Left ventricle myocardium inferior (tissue), 1 donor: ENCODE measurements at places on chromosomes 12 and 14. TPM values are rescaled to one million over a fixed set of nuclear protein-coding genes. Genes with fewer than 3 reads are reported as not detected.

GRCh38 chr14:91744068-91744480 lies 12.2 kb upstream of the CATSPERB start:
- no peak for DNase-seq

GRCh38 chr12:103712216-103712615 lies 125.1 kb downstream of the STAB2 start:
- no peak for DNase-seq

Gene POTEG
- total RNA-seq, result not detected

DNA sequence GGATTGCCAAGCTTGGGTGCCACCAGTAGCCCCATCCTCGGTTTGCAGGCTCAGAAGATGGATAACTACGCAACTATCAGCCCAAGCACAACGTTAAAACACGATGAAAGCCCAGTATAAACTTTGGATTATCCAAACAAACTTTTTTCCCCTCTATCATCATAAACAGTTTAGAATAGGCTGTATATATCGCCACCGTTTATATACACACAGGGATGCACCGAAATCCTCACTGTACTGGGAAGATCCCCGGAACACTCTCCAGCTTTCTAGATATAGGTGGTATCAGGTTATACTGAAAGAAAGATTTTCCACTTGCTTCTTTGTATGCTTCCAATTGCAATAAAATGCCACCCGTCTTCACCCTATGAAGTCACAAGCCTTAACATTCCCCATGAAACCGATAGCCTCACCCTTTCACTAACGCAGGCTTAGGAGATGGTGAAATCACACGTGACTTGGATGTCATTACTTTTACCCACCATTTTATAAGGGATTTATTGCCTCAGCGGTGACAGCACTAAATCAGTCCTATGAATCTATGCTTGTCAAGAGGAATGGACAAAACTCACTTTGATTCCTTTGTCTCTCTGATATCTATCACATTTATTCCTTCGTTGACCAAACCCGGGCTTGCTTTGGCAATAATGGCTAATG lies 207.6 kb upstream of the FOXN3 start:
- DNase-seq, result no peak

DNA sequence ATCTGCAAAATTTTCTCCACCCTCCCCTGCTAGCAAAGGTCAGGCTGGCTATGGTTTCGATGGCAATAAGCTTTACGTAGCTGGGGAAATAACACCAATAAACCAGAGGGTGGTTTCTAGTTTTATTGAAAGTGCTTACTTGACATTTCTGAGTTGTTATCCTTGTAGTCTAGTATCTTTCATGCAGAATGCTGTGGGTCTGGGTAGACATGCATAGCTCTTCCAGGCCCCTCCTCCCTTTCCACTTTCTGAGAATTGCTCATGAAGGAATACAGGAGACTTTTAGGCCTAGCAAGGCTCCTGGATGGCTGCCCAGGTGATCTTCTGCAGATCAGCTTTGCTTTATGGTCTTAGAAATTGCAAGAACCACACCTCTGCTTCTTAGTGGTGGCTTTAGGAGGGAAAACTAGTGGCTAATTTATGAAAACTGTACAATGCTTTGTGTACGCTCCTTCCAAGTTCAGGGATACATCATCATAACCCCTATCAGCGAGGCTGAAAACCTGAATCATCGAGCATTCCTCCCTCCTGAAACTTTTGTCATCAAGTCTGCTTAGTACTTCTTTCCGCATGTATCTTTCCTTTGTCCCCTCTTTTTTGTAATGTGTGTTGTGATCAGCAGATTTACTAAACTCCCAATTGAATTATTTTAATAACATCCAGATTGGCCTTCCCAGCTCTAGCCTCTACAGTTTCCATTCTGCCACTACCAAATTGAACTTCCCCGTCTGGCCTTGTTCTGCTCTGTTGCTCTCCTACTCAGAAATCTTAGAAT lies 473.0 kb downstream of the RAD51B start:
- DNase-seq, result no peak

DNA sequence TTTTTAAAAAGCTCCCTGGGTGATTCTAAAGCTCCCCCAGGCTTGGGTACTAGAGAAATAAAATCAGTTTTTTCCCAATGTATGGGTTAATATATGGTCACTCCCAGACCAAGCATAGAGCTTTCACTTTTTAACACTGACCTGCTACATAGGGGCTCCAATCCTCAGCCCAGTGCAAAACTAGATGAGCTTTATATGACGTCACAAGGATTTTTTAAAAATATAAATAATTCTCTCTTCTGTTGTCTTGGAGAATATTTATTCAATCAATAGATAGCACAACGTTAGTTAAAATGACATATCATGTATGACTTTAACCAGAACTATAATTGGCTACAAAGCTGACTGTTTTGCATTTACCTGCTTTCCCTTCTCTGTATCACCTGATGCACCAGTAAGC lies 137.9 kb upstream of the TMCC3 start:
- DNase-seq, result no peak

GRCh38 chr12:109883461-109883860 lies 3.1 kb upstream of the GLTP start:
- DNase-seq, result no peak

GRCh38 chr14:60241091-60241490 lies 7.9 kb upstream of the PPM1A start:
- no peak for DNase-seq

Gene NFATC4
- 20.6 TPM for total RNA-seq

Gene P2RX2
- not detected for total RNA-seq

Gene CDC42BPB
- 67.1 TPM for total RNA-seq
